KBM-7 (cell line): ENCODE measurements at places on chromosomes 7 and 10.
A peak's percentile ranks its signal among the peaks of the same experiment; 100 is the strongest.

DNA sequence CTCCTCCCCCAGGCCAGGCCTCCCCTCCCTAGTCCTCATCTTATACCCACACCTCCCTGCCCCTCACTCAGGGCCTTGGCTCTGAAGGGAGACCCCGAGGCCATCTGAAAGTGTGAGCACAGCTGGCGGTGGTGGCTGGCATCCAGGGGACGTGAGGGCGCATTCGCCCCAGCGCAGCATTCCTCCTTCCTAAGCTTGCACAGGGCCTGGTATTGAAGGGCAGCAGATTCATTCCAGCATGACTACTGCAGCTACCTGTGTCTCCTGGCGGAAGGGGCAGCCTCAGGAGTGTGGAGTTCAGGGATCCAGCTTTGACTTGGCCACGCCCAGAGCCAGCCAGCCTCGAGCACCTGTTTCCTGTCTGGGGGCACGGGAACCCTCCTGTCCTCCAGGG, 72.6 kb downstream of the PARP12 start:
- DNase-seq: no peak

GRCh38 chr10:130016993-130017630, 53.0 kb upstream of the EBF3 start:
- DNase-seq: no peak

DNA sequence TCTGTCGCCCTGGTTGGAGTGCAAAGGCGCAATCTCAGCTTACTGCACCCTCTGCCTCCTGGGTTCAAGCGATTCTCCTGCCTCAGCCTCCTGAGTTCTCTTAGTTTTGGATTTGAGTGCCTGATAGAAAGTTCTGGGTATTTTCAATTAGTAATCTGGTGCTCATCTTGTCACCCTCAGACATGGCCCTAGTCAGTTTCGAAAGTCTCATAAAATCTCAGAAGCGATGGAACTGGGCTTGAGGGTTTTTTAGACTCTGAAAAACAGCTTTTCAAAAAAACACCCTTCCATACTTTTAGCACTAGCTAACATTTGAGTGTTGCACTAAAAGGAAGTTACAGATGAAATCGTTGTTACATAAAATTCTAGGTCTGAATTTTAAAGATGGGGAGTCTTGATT, 9.4 kb upstream of the PIP4K2A start:
- no peak for DNase-seq

DNA sequence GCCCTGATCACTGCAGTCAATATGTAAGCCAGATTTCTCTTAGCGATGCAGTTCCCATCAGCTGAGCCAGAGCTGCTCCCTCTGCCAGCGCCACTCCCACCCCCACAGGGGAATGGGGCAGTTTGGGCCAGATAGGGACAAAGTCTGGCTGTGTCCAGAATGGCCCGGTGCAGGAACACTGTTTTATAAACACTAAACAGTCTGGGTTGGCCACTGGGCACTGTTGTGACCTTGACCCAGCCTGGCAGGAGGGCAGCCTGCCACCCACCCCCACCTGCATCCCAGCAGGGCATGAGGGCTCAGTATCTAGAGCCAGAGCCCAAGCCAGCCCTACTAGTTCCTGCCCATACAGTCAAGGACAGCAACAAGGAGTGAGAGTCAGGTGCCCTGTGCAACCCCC, 1.3 kb downstream of the OGDHL start:
- no peak for DNase-seq

DNA sequence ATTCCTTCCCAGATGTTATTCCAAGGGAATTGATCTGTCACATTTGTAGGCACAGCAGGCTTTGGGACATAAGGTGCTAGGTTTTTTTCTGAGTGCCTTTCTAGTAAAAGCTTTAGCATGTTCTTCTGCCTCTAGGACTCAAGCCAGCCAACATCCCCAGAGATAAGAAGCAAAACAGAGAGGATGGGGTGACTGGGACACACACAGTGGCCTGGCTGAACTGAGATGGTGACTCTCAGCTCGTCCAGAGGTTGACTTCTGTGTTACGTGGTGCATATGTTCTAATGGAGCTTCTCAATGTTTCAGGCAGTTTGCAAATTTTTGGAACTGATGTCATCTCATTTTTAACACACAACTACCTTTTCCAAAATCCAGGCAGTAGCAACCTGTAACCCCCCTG, 188.1 kb upstream of the CELF2 start:
- no peak for DNase-seq

GRCh38 chr10:33132626-33133025, 174.6 kb upstream of the ITGB1 start:
- DNase-seq: peak; percentile 32

DNA sequence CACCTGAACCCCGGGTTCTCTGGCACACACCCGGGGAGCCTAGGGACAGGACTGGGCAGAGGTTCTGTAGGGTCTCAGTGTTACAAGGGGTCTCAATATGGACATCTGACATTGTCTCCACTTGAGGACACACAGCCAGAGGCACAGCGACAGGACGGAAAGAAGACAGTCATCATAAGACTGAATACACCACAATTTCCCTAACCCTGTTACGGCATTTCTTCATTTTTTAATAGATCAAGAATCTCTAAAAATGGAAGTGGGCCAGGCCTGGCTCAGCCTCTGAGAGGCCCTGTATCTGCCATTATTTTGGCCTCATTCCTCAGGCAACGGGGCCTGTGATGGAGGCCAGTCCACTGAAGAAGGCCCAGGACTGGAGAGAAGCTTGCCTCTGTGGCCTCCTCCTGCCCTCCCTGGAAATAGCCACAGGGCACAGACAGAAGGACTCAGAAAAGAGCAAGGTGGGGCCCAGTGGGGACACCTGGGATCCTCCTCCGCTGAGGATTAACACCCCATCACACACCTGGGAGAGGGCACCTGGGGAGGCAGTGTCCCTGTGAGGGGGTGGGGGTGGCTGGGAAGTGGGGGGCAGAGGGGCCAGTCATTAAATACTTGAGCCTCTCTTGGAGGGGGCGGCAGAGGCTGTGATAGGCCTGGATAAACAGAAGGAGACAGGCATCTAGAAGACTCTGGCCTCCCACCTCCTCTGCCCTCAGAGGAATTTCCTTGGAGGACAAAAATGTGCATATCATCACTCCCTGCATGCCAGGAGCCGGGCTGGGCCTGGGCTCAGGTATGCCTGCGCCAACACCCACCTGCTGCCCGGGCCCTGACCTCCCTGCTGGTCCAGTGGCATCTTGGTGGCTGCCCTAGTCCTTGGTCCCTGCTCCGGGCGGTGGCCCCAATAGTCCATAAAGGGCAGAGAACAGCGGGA, 8.0 kb downstream of the SPOCK2 start:
- DNase-seq: no peak

GRCh38 chr10:28400681-28401080, 97.8 kb upstream of the MPP7 start:
- DNase-seq: no peak

- no peak for DNase-seq
Measured at GRCh38 chr10:100972904-100973535, 3.7 kb downstream of the SEMA4G start.

GRCh38 chr7:55574051-55574717, 1.9 kb upstream of the VOPP1 start:
- DNase-seq: peak; percentile 66

GRCh38 chr7:100720279-100720670, at the start of gene EPO:
EPO (plus strand) TSS chr7:100720468; CDS start chr7:100720981, 513 bp downstream.
- no peak for DNase-seq

DNA sequence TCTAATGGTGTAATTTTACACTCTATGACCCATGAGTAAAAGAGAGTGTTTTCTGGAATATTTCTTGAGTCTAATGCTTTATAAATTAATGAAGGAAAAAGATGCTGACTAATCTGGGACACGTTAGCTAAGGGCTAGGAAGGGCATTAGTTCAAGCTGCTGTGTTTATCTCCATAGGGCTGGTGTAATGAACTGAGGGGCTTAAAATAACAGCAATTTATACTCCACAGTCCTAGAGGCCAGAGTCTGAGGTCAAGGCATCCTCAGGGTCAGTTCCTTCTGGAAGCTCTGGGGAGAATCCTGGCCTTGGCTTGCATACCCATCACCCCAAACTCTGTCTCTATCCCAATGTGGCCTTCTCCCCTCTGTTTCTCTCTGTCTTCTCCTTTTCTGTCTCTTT, 105.2 kb upstream of the PFKP start:
- no peak for DNase-seq

DNA sequence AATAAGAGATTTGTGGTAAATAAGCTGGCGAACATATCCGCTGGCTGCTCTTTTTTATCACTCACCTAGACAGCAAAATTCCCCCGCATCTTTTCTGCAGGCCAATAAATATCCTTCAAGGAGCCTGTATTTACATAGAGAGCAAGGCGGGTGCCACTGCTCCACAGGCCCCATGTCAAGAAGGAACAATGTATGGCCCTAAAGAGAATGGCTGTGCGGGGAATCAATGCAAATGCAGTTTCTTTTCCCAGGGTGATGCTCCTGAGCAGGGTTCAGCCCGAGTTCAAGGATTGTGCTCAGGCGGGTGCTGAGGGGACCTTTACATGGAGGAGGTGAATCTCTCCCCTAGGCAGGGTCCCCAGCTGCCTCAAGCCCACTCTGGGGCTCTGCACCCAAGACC, 494.2 kb upstream of the ZMIZ1 start:
- no peak for DNase-seq

DNA sequence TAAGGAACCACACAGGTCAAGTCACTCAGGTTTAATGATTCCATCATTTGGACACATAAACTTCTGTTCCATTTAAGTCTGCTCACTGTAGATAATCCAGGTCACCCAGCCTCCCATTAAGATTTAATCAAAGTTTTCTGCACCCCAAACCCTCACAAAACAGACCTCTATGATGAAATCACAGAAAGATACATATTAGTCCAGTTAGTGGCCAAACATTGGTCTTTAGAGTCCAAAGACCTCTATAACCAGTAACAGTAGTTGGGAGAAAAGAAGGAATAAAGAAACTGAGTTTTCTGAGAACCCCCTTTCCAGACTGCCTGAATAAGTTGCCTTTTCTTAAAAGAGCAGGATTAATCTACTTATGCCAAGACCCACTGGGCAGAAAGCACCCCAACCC, 4.8 kb downstream of the GCC1 start:
- no peak for DNase-seq

- no peak for DNase-seq
Measured at GRCh38 chr10:99235658-99236626, at the start of gene HPSE2. HPSE2 (minus strand) TSS chr10:99235852.

GRCh38 chr7:73978661-73979563, 49.1 kb upstream of the ELN start:
- DNase-seq: peak; percentile 83

- no peak for DNase-seq
Measured at GRCh38 chr7:52369922-52370321, 665.5 kb upstream of the POM121L12 start.

GRCh38 chr7:50266635-50267386, 37.7 kb upstream of the IKZF1 start:
- peak; percentile 89 for DNase-seq

DNA sequence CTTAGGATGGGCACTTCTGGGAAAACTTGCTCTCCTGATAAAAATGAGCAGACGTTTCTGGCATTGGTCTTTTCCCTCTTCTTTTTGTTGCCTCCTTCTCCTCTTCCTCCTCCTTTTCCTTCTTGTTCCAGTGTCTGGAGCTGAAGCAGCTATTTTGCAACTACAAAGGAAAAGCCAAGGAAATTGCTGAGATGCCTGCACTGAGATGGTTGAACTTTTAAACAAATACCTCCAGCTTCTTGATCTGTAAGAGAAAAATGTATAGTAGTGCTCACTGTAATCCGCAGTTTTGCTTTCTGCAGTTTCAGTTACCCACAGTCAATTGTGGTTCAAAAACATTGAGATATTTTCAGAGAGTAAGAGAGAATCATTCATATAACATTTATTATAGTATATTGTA, 7.5 kb upstream of the SND1 start:
- DNase-seq: no peak

DNA sequence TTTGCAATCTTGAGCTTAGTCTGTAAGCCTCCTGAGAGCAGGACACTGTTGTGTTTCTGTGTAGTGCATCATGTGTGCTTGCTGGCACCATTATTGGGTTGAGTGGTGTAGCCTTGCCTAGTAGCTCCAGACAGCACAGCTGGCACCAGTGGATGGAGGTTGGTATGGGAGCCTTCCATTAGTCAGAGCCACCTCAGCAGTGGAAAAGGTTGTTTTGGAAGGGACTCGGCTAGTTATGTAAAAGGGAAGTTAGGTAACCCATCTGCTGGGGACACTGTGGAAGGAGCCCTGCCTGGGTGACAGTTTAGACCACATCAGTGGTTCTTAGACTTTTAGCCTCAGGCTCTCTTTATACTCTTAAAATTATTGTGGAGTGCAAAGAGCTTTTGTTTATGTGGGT, 16.3 kb downstream of the MINDY4 start:
- DNase-seq: peak; percentile 20

GRCh38 chr10:35423505-35424306, 87.4 kb downstream of the CCNY start:
- DNase-seq: no peak

GRCh38 chr10:28593811-28594210, 60.9 kb downstream of the WAC start:
- no peak for DNase-seq

DNA sequence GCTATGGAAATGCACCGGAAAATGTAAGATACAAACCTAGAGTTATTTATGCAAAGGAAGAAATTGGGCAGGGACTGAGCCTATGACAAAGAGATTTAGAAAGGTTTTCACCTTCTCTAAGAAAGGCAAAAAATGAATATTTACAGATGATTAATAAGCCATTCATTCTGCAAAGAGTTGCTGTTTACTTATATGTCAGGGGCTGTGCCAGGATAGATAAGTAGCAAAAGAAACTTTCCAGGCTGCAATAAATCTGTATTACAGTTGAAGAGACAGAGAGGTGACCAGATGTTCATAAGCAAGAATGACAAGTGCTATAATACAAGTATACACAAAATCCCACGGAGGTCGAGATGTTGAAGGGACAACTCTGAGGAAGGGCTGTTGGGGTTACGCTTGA, 299.6 kb downstream of the CALN1 start:
- no peak for DNase-seq

DNA sequence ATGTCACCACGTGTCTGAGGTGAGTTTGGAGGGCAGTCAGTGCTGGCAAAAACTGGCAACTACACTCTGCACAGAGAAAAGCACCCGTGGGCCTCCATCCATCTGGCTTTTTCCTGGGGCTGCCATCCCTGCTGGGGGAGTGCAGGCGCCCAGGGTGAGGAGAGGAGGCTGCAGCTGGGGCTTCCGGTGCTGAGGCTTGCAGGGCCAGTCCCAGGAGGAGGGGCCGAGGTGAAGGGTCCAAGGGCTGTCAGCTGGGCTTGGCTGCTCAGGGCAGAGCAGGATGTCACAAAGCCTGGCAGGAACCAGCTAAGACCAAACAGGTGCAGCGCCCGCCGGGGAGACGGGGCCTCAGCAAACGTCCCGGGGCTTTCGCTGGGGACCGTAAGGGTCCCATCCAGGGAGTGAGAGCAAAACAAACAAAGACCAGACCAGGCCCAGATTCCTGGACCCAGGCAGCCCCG, 77.2 kb downstream of the CFAP46 start:
- DNase-seq: no peak

DNA sequence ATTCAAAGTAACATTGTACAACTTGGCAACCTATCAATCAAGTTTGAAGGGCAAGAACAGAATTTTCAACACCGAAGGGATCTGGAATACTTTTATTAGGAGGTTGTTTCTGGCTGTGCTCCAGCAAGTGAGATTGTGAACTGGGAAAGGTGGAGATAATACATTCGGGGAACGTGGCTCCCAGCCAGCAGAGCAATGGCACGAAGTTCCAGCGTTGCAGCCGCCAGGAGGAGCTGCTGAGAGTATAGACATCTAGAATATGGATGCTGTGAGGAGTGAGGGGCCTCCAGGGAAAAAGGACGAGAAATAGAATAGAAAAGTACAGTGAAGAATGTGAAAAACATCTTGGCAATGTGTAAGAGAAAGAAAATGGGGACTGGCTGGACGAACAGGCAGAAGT, 69.5 kb downstream of the TCERG1L start:
- peak; percentile 21 for DNase-seq

- DNase-seq: no peak
Measured at GRCh38 chr10:102870221-102870620, 951 bp downstream of the AS3MT start.
